ENCODE measurements at places on chromosomes 5 and 9.
A peak's percentile ranks its signal among the peaks of the same experiment; 100 is the strongest.

DNA sequence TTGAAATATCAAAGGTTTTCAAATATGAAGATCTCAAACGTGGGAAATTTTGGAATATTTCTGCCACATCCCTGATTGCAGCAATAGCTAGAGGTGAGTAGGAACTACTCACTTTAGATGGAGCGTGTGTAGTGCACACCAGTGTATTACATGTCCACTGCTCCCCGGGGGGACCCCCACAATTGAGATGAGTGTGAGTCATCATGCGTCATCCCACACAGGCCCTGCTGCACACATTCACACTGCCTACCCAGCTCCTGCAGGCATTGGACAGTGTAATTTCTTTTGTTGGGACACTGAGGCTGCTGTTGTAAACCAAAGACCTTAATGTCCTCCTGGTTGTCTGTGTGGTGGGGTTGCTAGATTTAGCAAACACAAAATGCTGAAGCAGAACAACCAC lies 280.0 kb downstream of the GAS1 start:
- DNase-seq, result no peak

DNA sequence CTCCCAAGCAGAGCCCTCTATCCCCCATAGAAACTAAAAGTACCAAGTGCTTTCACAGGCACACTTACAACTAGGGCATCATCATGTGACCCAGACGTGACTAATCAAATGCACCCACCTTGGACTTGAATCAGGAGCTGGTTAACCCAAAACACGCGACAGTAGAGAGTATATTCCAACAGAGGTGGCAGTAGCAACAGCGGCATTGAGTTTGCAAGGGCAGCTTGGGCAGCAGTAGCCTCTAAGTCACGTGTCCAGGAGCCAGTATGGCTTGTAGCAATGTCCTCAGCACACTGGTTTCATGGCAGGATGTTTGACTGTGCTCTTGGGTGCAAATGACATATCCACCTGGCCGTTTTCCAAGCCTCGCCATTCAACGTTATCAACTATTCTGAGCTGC lies 73.4 kb upstream of the DNAH5 start:
- no peak for DNase-seq

DNA sequence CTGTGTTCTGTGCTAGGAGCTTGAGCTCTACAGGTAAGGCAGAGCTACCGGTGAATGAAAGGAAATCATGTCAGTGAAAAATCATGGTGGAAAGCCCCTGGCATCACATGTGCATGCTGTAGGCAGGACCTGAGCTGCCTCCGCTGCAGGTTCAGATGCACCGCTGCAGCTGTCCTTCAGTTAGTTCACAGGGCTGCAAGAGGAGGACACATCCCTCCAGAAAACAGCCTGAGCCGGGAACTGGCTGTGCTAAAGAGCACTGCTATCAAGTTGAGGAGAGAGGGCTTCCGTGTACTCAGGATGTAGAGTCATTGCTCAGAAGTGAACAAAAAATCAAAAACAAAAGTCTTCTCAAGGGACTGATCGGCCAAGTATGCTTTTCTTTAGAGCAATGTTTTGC lies 138.6 kb downstream of the ERCC6L2 start:
- DNase-seq, result no peak

DNA sequence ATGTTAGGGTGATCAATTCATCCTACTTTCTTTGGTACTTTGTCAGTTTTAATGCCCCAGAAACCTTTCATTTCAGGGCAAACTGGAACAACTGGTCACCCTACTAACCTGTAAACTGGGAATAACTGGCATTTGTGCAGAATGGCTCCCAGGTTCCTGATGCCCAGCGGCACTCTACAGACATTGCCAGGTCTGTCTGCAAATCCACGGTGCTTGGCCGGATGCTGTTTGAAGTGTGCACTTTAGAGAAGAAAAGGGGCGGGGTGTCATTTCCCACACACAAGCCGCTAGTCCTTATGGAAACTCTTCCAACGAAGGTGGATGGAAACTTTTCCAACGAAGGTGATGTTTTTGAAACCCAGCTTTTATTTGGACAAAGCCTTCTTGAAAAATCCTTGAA lies 49.9 kb upstream of the OTULINL start:
- no peak for DNase-seq

GRCh38 chr9:134752471-134753168 lies 111.0 kb downstream of the COL5A1 start:
- no peak for DNase-seq

GRCh38 chr9:13896047-13896446 lies 417.9 kb downstream of the NFIB start:
- DNase-seq, result no peak

DNA sequence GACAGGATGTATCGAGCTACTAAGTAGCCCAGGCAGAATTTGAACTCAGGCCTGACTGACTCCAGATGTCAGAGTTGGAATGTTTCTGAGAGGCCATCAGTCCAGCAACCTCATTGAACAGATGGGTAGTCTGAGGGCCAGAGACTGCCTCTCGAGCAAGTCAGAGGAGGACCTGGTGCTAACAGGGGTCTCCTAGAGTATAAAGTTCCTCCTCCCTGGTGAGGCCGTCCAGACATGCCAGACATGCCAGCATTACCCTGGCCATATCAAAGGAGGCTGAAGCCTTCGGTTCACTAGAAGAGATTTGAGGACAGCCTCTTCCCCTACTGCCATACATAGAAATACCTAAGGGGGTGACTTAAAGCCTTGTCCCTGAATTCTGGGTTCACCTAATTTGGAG lies 81.2 kb downstream of the ZNF618 start:
- DNase-seq, result no peak

DNA sequence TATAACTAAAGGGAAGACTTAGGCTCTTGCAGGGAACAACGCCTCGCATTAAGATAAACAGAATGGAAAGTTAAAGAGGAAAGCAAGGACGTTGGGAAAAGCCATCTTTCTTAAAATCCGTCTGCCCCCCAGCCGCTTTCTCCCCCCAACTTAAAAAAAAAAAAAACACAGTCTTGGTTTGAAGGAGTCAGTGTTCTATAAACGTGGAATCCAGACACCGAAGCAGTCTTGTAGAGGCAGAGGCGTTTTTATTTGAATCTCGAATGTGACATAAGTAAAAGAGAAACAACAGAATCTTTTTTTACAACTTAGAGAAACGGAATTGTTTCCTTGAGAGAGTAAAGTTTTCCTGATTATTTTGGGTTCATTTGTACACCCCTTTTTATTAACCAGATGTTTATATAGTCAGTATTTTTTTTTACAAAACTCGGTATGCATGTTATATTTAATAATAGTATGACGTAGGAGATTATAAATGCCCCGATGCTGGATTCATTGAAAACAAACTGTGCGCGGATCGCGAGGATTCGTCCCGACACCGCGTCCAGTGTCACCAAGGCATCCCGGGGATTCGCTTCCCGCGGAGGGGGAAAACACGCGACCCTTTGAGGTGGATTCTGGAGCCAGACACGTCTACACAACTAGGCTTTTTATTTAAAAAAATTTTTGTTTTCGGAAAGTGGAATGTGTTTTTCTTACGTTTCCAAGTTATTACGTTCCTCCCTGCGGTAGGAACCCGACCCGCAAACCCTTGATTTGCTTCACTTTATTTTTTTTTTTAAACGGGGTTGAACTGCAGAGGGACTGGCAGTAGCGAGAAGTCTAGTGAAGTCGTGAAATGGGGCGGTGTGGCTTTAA lies 6.7 kb downstream of the PTCH1 start:
- no peak for DNase-seq

GRCh38 chr9:85508616-85509015 lies 233.1 kb downstream of the AGTPBP1 start:
- no peak for DNase-seq

- no peak for DNase-seq
Measured at GRCh38 chr9:113587471-113588031, 124.0 kb downstream of the RGS3 start.

DNA sequence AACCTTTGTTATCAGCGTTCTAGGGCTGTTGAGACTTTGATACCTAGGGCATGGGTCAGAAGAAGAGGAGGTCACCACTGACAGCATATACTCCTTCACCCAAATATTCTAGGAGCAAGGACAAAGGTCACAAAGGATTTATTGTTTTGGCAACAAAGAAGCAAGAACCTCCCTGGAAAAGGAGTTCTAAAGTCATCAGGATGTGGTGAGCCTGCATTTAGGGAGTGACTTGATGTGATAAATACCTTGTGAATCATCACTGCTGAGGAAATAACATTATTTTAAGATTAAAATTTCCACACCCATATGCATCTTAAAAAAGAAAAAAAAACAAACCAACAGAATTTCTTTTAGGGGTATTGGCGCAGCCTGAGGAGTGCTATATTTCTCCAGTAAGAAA lies 13.9 kb downstream of the IFNA1 start:
- DNase-seq, result no peak

- no peak for DNase-seq
Measured at GRCh38 chr5:64147849-64148441, 17.7 kb upstream of the RNF180 start.

GRCh38 chr9:133467101-133467500 lies 7.3 kb downstream of the CACFD1 start:
- no peak for DNase-seq

- no peak for DNase-seq
Measured at GRCh38 chr5:127038550-127038949, 8.2 kb upstream of the MARCHF3 start.

DNA sequence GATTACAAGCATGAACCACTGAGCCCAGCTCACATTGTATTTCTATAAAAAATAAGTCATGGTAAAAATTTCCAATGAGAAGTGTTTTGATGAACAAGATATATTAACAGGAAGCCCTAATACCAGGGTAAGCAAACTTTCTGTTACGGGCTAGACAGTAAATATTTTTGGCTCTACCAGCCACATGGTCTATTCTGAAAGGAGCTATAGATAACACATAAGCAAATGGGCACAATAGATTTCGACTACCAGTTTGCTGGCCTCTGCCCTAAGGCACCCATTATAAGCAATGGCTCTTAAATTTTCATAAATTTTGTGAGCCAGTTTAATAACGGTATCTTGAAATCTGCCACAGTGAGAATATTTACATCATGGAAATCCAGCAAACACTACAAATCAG lies 8.1 kb downstream of the UBQLN1 start:
- no peak for DNase-seq

GRCh38 chr9:68507130-68507805 lies 33.4 kb downstream of the TMEM252 start:
- no peak for DNase-seq

- no peak for DNase-seq
Measured at GRCh38 chr5:1035421-1036405, 27.1 kb downstream of the NKD2 start.

- DNase-seq, result no peak
Measured at GRCh38 chr9:68869022-68869421, 144.9 kb downstream of the PRKACG start.

DNA sequence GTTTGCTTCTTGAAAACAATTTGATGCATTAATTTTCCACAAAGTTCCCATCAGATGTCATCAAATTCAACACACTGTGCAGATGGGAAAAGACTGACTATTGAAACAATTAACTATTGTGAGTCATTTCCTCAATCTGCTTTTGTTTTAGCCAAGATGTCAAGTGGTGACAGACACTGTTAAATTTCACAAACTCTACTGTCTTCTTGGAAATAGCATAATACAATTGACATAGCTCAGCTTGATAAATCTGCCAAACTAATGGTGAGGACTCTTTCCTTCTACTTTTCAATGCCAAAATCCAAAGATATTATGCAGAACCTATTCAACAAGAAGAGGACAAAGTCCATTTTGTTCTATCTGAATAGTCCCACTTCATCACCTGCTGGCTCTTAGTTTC lies 242.3 kb downstream of the CAAP1 start:
- no peak for DNase-seq

DNA sequence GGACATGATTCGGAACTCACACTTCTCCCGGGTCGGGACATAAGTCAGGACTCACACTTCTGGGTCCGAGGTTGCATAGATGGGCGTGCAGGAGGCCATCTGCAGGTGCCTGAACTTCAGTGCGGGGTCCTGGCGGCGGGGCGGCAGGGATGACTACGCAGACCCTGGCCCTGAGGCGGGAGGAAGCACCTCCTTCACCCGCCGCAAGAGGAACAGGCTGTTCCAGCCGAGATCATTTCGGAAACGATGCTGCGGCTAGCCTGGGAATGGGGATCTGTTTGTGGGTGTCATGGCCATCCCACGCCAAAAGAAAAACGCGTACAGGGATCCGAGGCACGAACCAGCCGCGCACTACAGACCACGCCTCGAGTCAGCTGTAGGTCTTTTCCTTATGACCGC lies 196.6 kb downstream of the TTLL11 start:
- DNase-seq, result no peak

- no peak for DNase-seq
Measured at GRCh38 chr5:135264451-135265440, 134.3 kb downstream of the MACROH2A1 start.

DNA sequence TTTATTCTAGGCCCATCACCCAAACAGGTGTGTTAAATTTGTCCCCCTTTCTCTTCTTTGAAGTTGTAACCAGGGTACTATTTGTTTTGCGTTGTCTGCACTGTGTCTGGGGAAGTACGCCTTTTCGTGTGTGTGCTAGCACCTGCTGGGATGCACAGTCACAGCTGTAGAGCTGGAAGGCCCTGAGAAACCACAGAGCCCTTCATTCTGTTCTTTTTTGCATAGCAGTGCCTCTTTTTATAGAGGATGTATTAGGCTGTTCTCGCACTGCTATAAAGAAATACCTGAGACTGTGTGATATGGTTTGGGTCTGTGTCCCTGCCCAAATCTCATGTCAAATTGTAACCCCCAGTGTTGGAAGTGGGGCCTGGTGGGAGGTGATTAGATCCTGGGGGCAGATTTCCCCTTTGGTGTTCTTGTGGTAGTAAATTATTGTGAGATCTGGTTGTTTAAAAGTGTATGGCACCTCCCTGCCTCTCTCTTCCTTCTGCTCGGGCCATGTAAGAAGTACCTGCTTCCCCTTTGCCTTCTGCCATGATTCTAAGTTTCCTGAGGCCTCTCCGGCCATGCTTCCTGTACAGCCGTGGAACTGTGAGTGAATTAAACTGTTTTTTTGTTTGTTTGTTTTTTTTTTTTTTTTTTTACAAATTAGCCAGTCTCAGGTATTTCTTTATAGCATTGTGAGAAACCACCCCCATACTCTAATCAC lies 14.0 kb downstream of the SEC61B start:
- no peak for DNase-seq

GRCh38 chr9:19947996-19948395 lies 159.2 kb upstream of the SLC24A2 start:
- DNase-seq, result no peak

GRCh38 chr5:638501-639252 lies 26.5 kb downstream of the CEP72 start:
- no peak for DNase-seq

DNA sequence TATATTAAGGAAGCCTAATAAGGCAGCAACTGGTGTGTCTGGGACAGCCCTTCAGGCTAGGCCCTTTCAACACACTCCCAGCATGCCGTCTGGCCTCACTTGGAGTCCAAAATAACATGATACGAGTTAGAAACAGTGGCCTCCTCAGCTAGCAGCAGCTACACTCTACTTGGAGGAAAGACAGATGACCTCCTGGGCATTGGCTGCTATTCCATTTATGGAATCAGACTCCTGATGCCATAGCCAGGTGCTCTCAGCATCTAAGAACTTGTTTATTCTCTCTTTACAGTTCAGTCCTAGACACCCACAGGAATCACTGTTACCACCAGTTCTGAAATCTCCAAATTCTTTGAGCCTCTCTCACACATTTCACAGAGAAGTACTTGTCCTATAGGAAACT lies 31.8 kb downstream of the RUSC2 start:
- DNase-seq, result peak; percentile 75

All from AG04449 (cell line).